ENCODE measurements at places on chromosomes 3 and 15.

DNA sequence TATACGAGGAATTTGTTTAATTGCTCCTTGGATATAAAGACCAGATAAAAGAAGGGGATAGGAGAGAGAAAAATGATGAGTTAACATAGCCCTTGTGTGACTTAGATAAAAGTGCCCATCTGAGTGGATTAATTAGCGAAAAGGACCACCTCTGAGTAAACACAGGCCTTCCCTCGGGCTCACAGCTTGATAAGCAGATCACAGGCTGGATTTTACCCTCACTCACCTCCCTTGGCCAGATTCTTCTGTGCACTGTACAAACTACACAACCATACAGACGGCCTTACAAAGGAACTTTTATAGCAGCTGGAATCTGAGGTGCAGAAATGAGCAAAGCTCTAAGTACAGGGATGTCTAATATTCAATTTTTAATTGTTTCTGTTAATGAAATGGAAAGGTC lies 112.4 kb upstream of the STT3B start:
- no peak for DNase-seq

DNA sequence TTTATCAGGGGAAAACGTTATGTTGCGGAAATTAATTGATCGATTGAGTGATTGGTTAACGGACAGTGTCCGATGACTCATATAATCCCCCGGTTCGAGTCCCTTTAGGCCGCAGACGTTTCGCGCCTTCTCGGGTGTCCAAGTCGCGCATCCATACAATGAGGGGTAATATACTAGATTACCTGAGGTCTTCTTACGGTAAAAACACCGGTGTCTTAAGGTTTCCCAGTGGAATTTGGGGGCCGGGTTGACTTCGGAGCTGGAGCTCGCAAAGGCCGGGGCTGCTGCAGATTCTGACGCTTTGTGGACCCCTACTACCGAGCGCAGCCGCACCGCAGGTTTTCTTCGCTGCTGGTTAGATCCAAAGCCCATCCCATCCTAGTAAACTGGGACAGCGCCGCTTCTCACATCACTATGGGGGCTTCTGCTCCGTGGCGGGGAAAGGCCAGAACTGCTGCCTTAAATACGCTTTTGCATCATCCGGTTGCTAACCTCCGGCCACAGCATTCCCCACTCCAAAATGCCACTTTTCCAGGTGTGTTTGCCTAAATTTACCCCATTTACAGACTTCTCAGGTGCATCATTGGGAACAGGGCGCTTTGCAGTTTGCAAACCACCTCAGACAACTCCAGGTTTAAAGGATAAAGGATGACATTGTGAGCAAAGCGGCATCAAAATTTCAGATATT lies 858 bp upstream of the SACM1L start:
- DNase-seq: no peak

GRCh38 chr3:40170395-40170794 lies 139.1 kb upstream of the EIF1B start:
- no peak for DNase-seq

GRCh38 chr3:5343459-5343858 lies 156.0 kb downstream of the EDEM1 start:
- DNase-seq: no peak

DNA sequence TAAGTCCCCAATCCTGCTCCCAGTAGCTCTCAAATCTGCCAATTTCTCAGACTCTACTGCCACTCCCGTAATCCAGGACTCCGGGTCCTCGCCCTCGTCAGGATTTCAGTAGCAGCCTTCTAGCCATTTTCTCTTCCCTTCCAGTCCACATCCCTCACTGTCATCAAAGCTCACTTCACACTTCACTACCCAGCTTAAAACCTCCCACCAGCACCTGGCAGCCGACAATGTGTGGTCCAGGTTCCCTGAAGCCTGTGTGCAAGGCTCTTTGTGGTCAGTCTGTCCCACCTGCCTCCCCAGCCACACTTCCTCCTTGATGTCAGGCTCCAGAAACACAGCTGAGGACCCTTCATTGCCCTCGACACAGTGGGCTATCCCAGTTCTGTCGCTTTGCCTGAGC lies 304.5 kb upstream of the ROPN1 start:
- no peak for DNase-seq

- no peak for DNase-seq
These were observed 61.3 kb downstream of the CRYBG3 start for GRCh38 chr3:97882975-97883598.

GRCh38 chr3:194485468-194485880 lies 1.3 kb downstream of the ATP13A3 start:
- DNase-seq: no peak

DNA sequence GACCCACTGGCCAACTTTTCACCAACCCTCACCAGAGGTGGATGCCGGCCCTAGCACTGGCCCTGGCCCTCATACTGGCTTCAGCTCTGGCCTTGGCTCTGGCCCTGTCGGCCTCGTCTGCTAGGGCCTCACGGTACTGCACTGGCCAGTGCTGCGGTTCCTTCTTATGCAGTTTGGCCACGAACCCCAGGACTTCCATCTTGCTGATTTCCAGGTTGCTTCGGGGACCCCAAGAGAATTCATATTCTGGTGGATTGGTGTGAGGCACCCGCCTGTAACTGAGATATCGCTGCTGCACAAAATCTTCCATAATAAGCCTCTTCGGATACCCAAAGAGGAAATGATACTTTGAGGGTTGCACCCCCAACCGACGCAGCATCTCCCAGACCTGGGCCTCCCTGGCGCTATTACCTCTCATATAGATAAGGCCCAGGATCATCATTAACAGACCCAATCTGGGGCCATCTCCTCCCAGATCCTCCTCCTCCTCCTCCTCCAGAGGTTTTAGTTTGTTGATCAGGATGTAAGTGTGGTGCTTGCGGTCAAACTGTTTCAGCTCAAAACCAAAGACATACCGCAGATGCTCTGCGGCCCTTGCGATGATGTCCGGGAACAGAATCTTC lies 883 bp downstream of the MAGEF1 start:
- DNase-seq: no peak

DNA sequence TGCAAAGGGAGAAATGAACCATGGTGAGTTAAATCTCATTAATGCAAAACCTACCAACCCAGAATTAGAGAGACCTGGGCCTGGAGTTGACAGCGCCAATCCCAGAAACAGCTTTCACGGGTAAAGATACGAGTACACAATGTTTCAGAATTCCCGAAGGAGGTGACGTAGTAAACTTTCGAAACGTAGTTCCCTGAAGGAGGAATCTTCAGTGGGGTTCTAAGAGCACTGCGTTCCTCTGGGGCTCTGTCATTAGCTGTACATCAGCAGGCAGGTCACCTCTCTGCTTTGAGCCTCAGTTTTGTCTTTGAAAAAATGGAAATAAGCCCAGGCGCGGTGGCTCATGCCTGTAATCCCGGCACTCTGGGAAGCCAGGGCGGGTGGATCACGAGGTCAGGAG lies 152.3 kb downstream of the XXYLT1 start:
- no peak for DNase-seq

DNA sequence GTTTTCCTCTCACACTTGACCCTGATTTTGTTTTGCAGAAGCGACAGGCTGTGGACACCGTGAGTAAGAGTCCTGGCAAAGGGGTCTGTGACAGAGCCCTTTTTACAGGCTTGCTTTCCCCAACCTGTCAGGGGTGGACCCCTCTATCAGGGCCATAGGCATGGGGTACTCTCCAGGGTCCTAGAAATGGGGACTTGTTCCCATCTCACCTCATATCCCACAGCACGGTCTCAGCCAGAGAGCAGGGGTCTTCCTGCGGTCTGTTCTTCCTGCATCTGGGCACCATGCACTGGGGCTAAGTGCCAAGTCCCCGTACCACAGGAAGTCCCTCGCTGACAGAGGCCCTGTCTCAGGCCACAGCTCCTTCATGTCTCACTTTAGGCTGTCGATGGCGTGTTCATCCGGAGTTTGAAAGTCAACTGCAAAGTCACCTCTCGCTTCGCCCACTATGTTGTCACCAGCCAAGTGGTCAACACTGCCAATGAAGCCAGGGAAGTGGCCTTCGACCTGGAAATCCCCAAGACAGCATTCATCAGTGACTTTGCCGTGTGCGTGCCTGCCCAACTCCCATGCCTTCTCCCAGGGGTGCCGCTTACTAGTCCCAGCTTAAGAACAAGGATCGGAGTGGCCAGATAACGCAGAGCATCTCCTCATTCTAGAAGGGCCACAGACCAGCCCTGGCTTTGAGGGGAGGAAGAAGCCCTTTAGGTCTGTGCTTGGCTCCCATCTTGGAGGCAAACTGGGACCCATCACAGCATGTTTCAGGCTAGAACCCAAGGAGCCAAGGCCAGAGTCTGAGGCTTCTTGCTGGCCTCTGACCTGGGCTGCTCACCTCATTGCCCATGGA lies 783 bp downstream of the ITIH1 start:
- no peak for DNase-seq

DNA sequence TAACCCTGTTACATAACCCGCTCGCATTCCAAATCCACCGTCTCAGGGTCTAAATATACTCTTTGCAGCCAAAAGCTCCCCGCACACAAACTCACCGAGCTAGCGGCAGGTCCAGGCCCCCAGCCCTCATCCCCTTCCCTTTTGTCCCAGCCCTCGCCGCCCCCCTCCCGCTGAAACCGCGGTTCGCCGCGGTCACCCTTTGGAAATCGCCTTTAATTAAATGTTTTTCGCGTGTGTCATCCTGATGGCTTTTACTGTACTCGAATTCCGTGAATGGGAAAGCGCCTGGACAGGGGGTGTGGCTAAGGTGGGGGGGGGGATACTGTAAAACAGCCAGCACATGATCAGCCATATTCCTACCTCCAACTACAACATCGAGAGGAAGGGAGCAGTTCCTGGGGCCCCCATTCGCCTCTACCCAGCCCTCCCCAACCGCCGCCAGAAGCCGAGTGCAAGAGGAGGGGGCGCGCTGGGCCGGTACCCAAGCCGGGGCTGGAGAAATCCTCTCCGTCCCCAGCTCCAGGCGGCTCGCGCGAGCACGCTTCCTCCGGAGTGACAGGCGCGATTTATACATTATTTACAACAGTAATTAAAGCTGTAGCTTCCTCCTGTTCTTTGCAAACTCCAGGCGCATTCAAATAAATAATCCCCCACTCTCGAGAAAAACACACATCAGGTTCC lies 1.7 kb downstream of the RORA start:
- DNase-seq: no peak

- no peak for DNase-seq
These were observed 48.7 kb upstream of the WDR72 start for GRCh38 chr15:53808058-53808706.

DNA sequence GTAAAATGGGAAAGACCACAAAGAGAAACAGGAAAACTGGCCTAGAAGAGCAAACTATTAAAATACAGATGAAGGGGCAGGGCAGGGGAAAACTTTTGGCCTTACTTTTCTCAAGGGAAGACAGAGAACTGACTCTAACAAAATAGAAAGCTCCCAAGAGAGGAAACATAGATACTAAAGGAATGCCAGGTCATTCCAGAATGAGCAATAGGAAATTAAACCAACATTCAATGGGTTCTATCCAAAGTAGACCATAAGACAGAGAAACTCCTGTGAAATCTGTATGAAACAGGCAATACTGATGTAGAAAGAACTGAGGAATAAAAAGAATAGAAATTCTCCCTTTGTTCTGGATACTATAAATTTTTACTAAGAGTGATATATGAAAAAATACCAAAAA lies 491.8 kb downstream of the MECOM start:
- DNase-seq: no peak

GRCh38 chr15:87123676-87124382 lies 1044.2 kb downstream of the AGBL1 start:
- no peak for DNase-seq

GRCh38 chr3:144429719-144430121 lies 458.1 kb downstream of the DIPK2A start:
- no peak for DNase-seq

- no peak for DNase-seq
These were observed 175.2 kb downstream of the TP63 start for GRCh38 chr3:189806171-189806951.

Measured in activated CD8-positive, alpha-beta memory T cell treated with anti-CD3 and anti-CD28 coated beads for 1 hour (primary cell).